ENCODE measurements at places on chromosomes 5 and 9.

- DNase-seq = no peak
These were observed 15.3 kb upstream of the AHRR start for GRCh38 chr5:306011-306805.

DNA sequence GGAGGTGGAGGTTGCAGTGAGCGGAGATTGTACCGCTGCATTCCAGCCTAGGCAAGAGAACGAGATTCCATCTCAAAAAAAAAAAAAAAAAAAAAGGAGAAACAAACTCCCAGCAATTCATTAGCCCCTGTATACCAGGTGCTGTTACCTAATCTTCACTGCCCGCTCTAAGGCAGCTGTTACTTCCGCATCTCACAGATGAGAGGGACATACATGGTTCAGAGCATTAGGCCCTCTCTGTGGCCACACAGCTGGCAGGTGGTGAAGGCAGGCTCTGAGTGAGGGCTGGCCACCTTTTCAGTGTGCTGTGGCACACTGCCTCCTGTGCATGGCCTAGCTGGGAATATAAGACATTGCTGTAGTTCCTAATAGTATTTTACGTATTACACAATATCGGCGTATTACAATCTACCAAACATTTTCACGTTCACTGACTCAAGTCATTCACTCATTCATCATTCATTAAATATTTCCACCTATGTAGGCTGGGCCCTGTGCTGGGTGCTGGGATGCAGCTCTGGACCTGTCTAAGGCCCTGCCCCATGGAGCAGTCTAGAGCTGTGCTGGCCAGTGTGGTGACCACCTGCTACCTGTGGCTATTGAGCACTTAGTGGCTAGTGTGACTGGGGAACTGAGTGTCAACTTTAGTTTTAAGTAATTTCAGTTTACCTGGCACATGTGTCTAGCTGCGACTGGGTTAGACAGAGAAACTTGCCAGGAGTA, 35.8 kb downstream of the RGS3 start:
- no peak for DNase-seq

DNA sequence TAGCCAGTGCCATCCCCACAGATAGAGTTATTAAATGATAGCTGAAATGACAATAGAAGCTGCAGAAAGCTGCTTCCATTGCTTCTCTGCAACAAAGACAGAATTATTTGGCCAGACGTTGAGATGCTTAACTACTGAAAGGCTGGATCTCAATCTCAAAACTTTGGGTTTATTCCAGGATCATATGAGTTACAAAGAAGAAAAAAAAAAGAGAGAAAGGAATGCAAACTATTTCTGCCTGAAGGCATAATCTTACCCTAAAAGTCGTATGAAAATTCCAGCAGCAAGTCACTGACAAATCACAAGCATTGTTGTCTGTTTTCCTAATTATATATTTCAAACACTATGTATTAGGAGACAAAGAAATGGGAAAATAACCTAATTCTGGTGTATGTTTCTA, 12.8 kb upstream of the TYRP1 start:
- no peak for DNase-seq

DNA sequence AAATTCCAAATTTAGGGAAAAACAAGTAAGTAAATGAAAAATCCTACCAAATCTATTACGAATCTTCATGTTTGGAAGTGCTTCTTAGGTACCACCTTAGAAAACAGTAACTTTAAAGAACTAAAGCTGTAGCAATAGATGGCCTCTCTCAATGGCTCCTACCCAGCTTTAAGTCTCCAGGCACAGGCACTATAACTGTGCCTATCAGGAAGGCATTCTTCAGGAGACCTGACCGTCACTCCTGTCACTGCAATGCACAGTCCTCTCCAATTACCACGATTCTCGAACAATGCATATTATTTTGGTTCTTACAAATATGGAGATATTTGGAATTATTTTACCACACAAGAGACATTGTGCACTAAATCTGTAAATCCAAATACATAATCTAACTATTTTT, 12.9 kb downstream of the NFIB start:
- DNase-seq = no peak

DNA sequence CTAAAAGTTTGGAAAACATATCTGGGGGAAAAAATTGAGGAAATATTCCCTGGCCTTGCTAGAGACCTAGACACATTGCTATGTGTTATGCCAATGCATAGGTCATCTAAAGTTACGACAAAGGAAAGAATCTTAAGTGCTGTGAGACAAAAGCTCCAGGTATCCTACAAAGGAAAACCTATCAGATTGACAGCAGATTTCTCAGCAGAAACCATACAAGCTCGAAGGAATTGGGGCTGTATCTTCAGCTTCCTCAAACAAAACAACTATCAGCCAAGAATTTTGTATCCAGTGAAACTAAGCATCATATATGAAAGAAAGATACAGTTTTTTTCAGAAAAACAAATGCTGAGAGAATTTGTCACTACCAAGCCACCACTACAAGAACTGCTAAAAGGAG, 234.4 kb downstream of the CDH18 start:
- no peak for DNase-seq

GRCh38 chr9:118091711-118092500, 387.7 kb downstream of the TLR4 start:
- no peak for DNase-seq

DNA sequence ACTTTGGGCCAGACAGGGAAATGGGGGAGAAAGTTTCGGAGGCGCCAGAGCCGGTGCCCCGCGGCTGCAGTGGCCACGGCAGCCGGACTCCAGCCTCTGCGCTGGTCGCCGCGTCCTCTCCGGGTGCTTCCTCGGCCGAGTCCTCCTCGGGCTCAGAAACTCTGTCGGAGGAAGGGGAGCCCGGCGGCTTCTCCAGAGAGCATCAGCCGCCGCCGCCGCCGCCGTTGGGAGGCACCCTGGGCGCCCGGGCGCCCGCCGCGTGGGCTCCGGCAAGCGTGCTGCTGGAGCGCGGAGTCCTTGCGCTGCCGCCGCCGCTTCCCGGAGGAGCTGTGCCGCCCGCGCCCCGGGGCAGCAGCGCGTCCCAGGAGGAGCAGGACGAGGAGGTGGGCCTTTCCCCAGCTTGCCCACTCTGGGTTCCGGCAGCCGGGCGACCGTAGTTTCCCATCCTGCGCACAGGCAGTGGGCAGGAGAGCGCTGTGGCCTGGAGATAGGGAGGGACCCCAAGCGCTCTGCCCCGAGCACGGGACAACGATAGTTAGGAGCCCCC, 516 bp downstream of the MAST4 start:
- no peak for DNase-seq

GRCh38 chr5:89878140-89879132, 531.1 kb downstream of the CETN3 start:
- no peak for DNase-seq

GRCh38 chr5:115309751-115310370, 13.4 kb upstream of the CCDC112 start:
- DNase-seq = no peak

- no peak for DNase-seq
These were observed 173.4 kb downstream of the NDUFS4 start for GRCh38 chr5:53733853-53734252.

DNA sequence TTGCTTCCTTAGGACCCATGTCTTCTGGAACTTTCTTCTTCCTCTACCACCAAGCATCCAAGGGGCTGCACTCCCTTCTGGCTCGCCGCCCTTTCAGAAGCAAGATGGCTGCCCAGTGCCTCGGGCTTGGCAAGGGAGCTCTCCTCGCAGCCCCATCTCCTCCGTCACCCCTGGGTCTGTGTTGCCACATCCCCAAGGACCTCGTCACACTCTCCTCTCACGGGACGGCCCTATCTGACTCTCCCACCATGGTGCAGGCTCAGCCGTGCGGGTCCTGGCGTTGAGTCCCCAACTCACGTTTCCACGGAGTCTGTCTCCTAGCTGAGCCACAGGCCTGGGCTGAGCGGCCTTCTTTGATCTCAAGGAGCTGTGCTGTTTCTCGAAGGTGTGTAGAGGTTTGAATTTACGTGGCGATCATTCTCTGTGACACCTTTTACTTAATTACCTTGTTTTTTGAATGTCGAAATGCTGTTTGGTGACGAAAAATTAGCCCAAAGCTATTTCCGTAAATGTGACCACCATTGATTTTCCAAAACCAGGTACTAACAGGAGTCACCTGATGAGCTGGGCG, 15.0 kb upstream of the SCGB3A1 start:
- no peak for DNase-seq

- DNase-seq = peak; percentile 29
These were observed 82.6 kb upstream of the COL5A1 start for GRCh38 chr9:134559013-134559412.

DNA sequence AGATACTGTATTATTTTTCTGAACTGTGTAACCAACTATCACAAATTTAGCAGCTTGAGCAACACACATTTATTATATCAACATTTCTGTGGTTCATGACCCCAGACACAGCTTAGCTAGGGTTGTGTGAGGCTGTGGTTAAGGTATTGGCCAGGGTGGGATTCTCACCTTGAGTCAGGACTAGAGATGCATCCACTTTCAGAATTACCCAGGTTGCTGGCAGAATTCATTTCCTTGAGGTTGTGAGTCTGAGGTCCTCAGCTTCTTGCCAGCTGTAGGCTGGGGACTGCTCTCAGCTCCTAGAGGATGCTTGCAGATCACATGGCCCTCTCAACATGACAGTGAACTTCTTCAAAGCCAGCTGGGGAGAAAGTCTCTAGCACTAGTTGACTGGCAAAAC, 122.5 kb upstream of the RASGRF2 start:
- DNase-seq = no peak

- no peak for DNase-seq
These were observed 686.5 kb upstream of the ACO1 start for GRCh38 chr9:31697956-31698355.

- DNase-seq = no peak
These were observed 169.4 kb downstream of the APBA1 start for GRCh38 chr9:69502671-69503301.

GRCh38 chr5:111070272-111071134, 1.0 kb upstream of the TSLP start:
- DNase-seq = peak; percentile 26
